ENCODE measurements at places on chromosomes 5 and 9.

GRCh38 chr9:113395000-113395861, 5.9 kb downstream of the ALAD start:
- DNase-seq = no peak

GRCh38 chr9:16809912-16810610, 60.4 kb downstream of the BNC2 start:
- DNase-seq = no peak

DNA sequence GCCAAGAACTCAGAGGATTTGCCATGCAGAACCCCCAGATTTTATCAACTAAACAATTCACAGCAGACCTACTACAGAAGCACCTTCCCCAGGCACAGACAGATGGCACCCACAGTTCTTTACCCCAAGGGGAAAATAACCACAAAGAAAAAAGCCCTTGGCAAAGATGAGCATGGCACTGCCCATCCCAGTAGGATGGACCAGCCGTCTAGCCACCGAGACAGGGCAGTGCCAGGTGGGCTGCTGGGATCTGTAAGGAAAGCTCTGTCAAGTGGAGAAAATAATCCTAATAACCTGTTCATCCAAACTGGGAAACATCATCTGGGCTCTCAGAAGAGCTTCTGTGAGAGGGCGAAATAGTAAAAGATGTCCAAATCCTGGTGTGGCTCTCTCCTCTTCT, 130.0 kb downstream of the COL23A1 start:
- no peak for DNase-seq

- no peak for DNase-seq
Measured at GRCh38 chr5:33490071-33490665, 49.4 kb downstream of the TARS1 start.

DNA sequence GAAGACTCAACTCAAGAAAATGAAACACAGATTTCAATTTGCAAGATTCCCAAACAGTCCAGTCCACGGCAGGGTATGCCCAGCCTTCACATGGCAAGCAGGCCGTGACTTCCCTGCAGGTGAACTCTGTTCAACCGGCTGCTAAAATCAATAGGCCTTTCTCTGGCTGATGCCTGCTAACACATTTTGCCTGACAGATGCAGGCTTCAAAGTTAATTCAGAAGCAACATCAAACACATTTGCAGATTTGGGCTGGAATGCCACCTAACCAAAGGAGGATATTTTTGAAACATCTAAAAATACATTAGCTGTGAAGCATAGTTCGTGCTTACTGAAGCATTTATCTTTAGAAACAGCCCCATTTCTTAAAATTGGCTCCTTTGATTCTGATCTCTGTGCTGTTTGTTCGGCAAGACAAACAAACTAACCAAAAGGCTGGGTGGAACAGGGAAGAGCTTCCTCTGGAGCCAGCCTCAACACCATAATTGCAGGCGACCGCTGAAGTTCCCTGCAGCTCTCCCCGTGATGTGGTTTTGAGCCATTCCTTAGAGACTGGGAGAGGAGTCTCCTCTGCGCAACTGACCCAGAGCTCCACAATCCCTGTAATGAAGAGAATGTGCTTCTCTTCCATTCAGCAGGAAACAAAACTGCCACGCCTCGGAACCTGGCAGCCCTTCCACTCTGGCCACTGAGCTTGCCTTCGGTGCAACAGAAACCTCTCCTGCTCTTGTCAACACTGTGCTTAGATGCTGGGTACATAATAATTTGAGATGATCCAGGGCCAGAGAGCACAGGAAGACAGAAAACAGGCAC, 126.5 kb downstream of the MYO10 start:
- DNase-seq = no peak

DNA sequence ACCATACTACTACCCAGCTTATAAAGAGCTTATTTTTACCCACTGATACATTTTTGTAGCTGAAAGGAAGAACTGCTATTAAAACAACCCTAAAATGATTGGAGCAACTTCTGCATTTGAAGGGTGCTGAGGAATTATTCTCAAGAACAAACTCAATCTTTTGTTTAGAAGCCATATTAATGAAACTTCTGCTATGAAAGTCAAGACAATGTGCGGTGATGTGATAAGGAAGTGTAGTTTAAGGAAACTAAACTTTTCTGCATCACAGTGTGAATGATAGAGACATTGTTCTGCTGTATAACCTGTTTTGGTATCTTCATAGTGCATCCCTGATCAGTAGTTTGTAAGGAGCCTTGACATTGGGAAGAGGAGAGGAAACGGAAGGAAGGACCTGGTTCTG, 408.5 kb downstream of the TMEM38B start:
- DNase-seq = no peak

- DNase-seq = no peak
Measured at GRCh38 chr5:8321272-8321671, 452.3 kb downstream of the MTRR start.

DNA sequence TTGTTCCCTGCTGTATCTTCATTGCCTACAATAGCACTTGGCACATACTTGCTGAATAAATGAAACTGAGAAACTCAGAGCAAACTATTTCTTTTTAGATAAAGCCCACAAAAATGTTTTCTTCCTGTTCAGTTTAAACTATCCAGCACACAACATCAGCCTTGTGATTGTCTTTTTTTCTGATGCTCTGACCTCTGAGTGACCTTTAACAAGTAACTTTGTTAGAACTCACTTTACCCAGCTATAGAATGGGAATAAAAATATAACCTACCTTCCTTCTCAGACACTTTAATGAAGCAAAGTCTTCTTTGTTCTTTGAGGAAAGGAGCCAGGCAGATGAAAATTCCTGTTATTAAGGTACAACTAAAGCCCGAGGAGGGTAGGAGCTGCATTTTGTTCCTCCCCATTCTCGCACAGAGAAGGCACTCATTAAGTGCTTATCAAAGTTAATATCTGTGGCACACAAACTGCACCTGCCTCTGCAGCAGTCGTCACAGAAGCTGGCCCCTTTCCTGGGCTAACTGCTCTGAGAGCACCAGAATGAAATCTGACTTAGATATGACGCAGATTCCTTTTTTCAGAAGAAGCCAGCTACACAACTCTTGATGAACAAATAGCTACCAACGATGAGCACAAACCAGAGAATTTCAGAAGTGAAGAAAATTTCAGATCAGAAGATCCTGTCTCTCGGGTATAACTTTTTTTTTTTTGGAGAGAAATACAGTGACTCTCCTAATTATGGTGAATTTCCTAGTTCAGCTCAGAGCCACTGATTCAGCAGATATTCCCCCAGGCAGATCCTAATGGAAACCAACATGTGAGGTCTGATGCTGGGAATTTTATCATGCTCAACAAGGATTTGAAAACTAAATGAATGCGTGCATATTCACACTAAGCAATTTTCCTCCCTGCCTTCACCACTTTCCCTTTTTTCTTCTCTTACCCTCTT, 31.0 kb upstream of the NR3C1 start:
- DNase-seq = no peak

- DNase-seq = peak; percentile 65
Measured at GRCh38 chr9:132412089-132412488, 2.1 kb downstream of the CFAP77 start.

- DNase-seq = no peak
Measured at GRCh38 chr5:59992206-59992605, 98.7 kb upstream of the PDE4D start.

GRCh38 chr9:6733831-6734230, 23.9 kb upstream of the KDM4C start:
- DNase-seq = no peak

- no peak for DNase-seq
Measured at GRCh38 chr5:18091758-18092157, 457.5 kb downstream of the TAF11L14 start.

GRCh38 chr9:110514897-110515296, 64.6 kb downstream of the SVEP1 start:
- DNase-seq = no peak

DNA sequence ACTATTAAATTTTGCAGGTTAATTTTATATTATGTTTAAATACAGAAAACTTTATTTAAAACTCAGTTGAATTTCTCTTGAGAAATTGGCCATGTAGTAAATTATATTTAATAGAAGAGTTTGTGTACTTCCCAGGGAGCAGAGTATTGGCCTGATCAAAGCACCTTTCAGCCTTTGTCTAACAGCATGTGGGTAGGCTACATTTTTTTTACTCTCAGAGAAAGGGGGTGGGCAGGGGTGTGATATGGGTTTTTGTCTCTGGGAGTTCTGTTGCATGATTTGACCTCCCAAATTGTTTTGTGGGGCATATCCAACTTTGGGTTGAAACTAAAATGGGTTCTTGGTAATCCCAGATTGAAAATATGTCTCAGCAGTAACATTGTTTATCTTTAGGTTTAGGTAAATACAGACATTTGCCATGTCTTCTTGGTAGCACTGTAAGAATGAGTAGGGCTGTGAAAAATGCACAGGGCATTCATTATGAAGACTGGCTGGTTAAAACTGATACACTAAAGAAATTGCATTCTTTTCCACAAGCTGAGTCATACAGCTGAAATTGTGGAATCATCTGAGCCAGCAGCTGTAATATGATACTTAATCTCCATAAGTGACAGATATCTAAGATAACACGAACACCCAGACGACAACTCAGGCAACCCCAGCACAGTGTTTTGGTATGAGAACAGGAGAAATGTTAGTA, 75.4 kb upstream of the CDKN2B start:
- no peak for DNase-seq

GRCh38 chr5:31181376-31181987, 12.0 kb upstream of the CDH6 start:
- DNase-seq = no peak

DNA sequence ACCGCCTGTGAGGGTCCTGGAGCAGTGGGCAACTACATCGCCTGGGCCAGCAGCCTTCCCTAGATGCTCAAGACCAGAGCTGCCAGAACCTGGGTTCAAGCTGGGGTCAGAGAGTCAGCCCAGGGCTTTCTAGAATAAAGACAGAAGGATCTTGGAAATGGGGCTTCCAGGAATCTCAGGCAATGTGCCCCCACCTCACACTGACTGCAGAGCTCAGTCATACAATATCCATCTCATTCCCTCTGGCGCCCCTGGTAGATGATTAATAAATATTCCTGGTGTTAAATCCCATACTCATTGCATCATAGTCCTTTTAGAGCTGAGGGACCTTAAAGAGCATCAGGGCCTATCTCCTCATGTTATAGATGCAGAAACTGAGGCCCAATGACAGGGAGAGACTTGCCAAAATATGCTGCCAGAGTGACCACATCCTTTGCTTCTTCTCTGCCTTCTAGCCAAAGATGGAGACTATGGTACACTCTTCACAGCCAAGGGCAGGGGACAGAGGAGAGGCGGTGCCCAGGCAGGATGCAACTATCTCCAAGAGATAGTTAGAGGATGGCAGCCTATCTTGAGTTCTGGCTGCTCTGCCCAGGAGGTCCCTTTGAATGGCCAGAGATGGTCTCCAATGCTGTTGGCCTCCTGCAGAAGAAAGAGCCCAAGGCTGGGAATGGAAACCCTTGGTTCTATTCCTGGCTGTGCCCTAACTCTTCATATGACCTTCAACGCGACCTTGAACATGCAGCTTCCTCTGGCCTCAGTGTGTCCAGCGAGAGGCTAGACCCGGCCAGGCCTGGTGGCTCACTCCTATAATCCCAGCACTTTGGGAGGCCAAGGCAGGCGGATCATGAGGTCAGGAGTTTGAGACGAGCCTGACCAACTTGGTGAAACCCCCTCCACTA, 36.2 kb upstream of the IL17B start:
- no peak for DNase-seq

DNA sequence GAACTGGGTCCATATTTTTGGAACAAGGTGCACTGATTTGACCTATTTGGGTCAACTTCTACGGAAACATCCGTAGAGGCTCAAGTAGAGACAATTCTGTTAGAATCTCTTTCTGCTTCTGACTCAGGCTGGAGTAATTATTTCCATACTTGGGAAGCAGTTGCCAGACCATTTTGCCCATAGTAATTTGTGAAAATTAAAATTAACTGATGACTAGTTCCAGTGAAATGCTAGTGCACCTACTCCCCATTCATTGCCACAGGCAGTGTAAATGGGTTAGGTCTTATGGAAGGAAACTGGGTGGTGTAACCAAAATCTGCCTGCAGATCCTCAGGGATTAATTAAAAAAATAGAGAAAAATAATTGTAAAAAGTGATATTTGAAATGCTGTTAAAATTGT, 201.1 kb downstream of the TENT4A start:
- no peak for DNase-seq

DNA sequence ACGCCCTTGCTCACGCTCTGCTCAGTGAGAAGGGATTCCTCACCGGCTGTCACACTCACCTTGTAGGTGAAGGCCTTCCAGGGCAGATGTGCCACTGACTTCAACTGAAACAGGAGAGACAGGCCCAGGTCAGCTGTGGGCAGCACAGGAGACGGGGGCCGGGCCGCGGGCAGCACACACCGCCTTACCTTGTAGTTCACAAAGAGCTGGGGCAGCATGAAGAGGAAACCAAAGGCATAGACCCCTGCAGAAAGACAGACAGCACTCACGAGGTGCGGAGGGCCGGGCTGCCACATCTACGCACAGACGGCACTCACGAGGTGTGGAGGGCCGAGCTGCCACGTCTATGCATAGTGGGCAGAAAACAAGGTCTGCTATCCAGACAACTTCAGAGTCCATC, 23.3 kb downstream of the CLPTM1L start:
- DNase-seq = no peak
